ENCODE measurements at places on chromosomes 1 and 21.

- no peak for DNase-seq
Measured at GRCh38 chr1:63797056-63797726, 23.4 kb downstream of the ROR1 start.

GRCh38 chr1:54011316-54012007 is 6.5 kb downstream of the LDLRAD1 start:
- DNase-seq = no peak

- DNase-seq = no peak
Measured at GRCh38 chr21:38384238-38384560, 114.1 kb downstream of the ERG start.

DNA sequence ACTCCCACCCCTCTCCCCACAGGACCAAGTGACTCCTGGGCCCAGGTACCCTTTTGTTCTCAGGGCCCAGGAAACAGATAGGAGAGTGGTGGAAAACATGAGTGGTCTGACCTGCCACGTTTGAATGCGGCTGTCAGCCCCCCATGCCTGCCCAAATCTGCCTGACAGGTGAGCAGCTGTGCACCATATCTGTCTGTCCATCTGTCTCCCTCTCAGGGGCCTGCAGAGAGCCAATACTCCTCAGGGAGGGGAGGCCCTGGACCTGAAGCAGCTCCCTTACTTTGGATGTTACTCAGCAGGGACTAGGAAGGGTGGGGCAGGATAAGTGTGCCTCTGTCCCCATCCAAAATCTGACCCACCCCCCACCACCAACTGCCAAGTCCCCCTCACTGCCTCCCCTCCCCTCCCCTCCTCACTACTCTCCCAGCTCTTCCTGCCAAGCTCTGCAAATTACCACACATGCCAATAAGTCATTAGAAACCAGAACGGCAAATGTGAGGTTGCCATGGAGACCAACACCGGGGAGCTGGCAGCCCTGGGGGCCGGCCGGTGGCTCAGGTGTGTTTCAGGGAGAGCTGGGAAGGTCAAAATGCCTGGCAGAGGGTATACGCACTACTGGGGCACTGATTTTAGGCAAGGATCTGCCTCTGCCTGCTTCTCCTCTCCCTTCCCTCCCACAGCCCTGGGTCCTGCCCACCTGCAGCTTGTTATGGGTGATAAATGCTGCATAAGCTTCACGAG is 11.5 kb downstream of the LRRN2 start:
- DNase-seq = no peak

DNA sequence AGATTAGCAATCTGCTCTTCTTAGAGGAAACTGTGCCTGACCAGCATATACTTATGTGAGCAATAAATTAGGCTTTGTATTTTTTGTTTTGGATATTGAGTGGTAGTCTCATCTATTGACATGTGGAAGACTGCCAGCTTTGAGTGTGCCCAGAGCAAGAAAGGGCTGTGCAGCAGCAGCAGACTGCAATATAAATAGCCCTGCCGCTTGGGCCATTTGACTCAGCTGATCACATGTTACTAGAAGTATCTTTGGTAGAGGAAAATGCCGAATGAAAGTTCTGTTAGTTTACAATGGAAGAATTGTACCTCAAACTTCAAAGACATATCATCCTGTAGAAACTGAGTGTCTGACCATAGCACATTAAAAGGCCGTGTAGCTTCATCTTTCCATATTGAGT is 9.1 kb upstream of the PSMB2 start:
- no peak for DNase-seq

DNA sequence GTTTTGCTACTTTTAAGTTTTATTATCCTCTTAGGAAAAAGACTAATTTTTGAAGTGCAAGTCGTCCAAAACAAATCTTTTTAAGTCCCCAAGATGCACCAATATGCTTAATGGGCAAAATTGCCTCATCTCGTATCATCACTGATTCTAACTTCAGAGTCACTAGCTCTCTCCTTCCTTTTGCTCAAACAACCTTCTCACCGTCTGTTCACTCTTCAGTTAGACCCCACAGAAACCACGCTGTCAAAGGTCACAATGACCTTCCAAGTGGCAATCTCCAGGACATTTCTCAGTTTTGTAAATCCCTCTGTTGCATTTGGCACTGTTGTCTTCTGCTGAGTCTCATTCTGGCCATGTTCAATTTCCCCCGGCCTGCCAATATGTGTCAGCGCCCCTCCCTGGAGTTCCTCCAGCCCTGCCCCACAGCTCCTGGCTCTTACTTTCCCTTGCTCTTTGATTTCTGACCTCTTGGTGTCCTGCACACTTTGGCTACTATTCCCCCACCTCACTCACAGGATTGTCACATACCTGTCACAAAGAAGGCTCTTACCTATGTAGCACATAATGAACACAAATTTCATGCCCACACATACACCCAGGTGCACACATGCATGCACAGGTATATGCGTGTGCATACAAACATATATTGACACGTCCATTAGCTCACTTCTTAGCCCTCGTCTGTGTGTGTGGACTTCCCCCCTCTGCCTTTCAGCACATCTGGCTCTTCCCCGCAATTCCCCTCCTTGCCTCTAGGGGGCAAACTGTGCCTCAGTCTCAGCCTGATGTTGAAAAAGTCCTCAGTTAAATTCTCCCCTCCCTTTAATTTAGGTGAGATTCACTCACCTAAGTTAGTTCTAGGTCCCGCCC is 354.0 kb upstream of the DUSP10 start:
- DNase-seq = peak; percentile 50

DNA sequence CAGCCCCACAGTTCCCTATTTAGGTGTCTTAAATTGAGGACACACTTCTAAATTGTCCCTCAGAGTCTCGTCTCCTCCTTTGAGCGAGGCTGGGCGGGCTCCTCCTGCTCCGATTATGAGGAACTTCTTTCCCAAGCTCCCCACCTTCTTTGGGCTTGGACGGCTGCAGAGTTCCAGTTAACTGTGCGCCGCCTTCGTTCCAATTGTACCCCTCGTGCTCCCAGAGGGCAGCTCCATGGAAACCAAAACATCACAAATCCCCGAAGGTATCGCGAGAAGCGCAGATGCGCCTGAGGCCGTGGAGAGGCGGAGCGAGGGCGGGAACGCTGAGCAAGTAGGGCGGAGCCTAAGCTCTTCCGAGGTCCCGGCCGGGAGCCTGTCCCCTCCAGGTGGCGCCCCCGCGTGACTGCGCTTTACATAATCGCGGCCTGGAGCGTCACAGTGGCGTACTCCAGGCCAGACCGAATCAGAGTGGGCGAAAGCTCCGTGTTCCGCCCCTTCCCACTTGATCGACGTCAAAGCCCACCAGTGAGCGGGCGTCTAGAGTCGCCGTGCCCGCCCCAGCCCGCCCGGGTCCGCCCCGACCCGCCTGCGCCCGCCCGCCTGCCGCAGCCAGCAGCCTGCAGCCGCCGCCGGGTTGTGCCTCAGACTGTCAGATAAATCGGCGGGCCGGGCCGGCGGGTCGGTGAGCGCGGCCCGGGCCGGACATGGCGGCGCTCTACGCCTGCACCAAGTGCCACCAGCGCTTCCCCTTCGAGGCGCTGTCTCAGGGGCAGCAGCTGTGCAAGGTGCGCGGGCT is at the start of gene FAM76A:
Gene FAM76A, plus strand, starts transcription at position 588 of the 799 bp plus-strand sequence. Its CDS starts 120 bp downstream, at position 708.
- DNase-seq = peak; percentile 98

DNA sequence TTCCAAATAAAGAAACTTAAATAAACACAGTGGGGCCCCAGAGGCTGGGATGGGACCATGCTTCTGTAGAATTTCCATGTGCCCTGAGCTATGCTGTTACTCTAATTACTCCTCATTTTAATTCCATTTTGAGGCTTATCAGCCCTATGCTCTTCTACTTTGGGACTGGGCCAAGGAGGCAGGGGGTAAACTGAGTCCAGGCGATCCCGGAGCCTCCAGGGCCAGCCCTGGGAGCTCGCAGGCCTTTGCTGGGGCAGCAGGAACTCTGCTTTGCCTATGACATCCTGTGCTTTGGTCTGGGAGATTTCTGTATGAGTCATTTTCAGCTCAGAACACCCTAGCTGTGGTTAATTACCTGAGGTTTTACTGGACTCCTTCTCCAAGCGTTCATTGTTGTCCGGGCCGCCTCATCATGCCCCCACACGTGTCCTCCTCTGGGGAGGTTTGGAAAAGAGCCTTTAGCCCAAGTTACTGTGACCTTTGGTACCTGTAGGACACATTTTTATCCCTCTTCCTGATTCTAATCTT is 95.7 kb downstream of the RHOU start:
- DNase-seq = no peak

GRCh38 chr21:41965461-41966013 is 11.7 kb upstream of the C2CD2 start:
- no peak for DNase-seq

- no peak for DNase-seq
Measured at GRCh38 chr1:170402476-170403311, 129.3 kb upstream of the GORAB start.

GRCh38 chr1:116708255-116708900 is 40.8 kb upstream of the IGSF3 start:
- DNase-seq = no peak

DNA sequence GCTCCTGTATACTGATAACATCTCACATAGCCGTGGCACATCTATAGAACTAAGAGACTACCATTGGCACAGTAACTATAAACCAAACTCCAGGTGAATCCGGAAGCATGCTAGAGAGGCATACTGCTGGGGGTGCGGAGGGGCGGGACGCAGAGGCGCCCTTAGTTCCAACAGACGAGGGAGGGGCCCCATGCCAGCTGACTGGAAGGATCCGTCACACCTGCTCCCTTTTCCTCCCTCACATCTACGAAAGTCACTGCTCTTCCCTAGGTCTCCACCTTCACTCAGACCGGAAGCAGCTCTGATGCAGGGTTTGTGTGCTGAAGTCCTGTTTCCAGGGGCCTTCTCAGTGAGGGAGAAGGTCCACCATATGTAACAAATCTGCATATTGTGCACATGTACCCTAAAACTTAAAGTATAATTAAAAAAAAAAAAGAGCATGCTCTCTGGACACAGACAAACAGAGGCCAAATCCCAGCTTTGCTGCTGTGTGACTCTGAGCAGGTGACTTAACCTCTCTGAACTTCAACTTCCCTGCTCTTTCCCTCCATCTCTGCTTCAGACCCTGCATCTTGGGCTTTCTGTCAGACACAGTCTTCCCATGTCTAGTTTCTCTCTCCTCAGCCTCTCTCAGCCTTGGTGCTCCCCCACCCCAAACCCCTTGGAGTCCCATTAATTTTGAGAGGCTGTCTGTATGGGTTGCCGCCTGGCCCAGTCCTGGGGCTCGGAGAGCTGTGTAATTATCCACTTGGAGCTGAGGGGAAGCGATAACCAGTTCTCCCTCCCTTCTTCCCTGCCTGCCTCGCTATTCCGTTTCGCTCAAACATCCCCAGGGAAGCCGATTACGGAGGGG is 7.8 kb upstream of the GJB5 start:
- DNase-seq = no peak

GRCh38 chr1:83735526-83735925 is 263.4 kb downstream of the TTLL7 start:
- no peak for DNase-seq

GRCh38 chr21:31255036-31255435 is 89.0 kb downstream of the TIAM1 start:
- DNase-seq = no peak

DNA sequence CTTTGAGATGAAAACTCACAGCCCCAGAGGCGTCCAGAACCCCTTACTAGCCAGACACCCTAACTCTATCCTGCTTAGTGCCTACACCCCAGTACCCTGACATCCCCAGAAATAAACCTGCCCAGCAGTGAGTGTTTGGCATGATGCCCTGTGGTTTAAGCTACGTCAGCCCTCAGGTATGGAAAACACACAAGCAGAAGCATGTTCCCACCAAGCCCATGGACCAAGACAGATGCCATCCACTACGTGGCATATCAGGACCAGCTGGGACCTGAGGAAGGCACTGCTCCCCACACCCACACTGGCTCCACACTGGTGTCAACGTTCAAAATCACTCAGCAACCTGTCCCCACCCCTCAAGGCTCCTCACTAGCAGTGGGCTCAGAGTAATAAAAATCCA is 116.4 kb downstream of the SYT2 start:
- DNase-seq = no peak

GRCh38 chr1:152886758-152887409 is 8.8 kb downstream of the SMCP start:
- DNase-seq = no peak

DNA sequence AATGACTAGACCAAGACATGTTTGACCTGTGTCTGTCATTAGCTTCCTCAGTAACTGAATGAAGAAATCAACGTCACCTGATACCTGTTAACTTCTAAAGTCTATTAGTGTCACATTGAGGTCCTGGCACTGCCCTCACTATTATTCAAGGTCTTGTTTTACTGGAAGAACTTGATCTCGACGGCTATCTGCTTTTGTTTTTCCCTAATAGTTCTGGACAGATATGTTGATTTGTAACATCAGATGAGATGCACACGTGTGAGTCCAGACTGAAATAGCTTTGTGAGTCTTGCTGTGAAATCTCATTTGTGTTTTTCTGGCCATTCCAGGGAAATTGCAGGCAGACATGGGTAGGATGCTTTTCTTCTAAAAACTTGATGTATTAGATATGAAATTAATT is 159.2 kb downstream of the RYR2 start:
- DNase-seq = no peak
